Transverse colon (tissue), 4 donors: ENCODE measurements at places on chromosomes 11 and 22.

DNA sequence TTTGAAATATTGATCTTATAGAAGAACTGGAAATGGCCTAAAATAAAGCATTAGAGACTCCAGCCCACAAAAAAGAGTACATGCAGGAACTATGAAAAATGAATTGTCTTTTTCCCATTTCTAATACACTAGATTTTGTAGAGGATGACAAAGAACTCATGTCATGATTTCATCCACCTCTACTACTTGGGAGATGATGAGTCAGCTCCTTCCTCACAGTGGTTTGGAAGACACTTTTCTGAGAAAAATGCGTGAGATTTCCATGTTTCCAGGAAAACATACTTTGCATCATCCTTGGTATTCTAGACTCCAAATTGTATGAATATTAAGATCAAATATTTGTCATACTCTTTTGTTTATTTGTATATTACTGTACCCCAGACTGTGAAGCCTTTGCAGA, 500.5 kb downstream of the FAM181B start:
- H3K27me3 ChIP-seq, result no peaks in the 10 kb centered on the region
- no peaks in the 10 kb centered on the region for H3K36me3 ChIP-seq
- DNase-seq, result no peak
- no peak overlapping the region for H3K27ac ChIP-seq

DNA sequence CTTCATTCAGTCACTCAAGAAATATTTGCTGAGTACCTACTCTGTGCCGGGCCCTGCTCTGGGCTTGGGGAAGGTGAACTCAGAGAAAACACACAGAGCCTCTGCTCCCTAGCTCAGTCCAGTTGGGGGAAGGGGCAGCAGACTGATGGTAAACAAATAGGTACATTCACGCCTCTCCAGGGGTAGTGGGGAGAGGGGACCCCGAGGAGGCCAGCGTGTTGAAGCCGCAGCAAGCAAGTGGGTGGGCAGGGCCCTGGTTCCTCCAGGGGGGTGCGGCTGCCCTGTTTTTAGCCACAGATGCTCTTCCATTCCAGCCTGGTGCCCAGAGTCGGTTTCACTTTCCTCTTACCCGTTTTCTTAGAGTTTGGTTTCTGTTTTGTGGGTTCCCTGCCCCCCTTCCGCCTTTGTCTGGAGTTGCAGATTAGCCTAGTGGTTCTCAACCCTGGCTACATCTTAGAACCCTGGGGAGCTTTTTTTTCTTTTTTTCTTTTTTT, 8.7 kb downstream of the DRAP1 start:
- H3K27ac ChIP-seq, result peak overlapping the region; percentile 44
- peaks cover 3% of the 10 kb centered on the region for H3K4me1 ChIP-seq
- no peak overlapping the region for H3K4me3 ChIP-seq
- H3K27me3 ChIP-seq, result peaks cover 3% of the 10 kb centered on the region
- no peaks in the 10 kb centered on the region for H3K36me3 ChIP-seq

DNA sequence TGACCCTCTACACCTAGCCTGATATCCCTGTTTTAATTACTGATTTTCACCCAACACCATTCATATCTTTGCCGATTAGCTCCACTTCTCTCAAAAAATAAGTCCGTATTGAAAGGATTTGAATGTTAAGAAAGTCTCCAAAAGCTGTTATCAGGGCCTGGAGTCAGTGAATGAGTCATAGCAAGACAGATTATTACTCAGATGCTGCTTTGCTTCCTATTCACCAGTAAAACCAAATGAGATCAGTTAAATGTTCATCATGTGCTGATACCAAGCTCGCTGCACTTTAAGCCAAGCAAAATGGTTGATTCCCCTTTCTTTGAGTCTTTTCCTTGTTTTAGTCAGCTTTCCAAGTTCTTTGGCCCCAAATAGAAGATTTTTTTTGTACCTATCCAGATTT, 228.4 kb downstream of the FAT3 start:
- no peaks in the 10 kb centered on the region for H3K27me3 ChIP-seq
- no peaks in the 10 kb centered on the region for H3K36me3 ChIP-seq
- DNase-seq, result no peak
- no peaks in the 10 kb centered on the region for H3K4me1 ChIP-seq
- H3K27ac ChIP-seq, result no peak overlapping the region

GRCh38 chr11:42576318-42576717, 735.5 kb upstream of the API5 start:
- H3K4me1 ChIP-seq, result no peaks in the 10 kb centered on the region
- H3K4me3 ChIP-seq, result no peak overlapping the region
- no peak for DNase-seq
- no peaks in the 10 kb centered on the region for H3K27me3 ChIP-seq
- H3K27ac ChIP-seq, result no peak overlapping the region
- H3K36me3 ChIP-seq, result no peaks in the 10 kb centered on the region

DNA sequence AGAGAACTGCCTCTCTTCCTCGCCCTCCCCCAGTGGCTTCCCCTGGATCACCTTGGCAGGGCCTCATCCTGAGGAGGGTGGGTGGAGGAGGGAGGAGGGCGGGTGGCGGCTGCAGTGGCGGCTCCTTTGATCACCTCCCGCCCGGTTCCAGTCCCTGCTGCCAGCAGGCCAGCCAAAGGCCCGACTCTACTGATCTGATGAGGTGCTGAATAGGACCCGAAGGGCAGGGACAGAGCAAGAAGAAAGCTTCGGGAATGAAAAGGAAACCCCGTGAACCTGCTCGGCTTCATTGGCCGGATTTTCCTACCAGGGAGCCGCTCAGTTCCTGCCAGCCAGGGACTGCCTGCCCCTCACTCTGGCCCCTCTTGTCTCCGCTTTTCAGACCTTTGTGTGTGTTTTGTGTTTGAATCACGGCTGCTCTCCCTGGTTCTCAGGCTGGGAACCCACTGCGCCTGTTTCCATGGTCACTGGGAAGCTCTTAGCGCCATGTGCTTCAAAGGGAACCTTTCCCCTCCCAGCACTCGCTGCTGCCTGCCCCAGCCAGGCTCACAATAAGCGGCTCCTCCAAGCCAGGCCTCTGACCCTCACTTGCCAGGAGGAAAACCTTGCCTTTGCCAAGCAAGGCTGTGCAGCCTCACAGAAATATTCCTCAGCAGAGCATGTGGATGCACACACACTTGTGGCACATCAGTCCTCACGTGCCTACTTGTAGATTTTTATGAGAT, 56.8 kb downstream of the C22orf31 start:
- peak overlapping the region; percentile 63 for H3K27ac ChIP-seq
- H3K4me3 ChIP-seq, result no peak overlapping the region
- H3K27me3 ChIP-seq, result no peaks in the 10 kb centered on the region

- no peak overlapping the region for H3K4me3 ChIP-seq
- no peak overlapping the region for H3K27ac ChIP-seq
- no peaks in the 10 kb centered on the region for H3K36me3 ChIP-seq
- no peaks in the 10 kb centered on the region for H3K4me1 ChIP-seq
- DNase-seq, result no peak
These were observed 265.7 kb downstream of the BRD1 start for GRCh38 chr22:49561976-49562375.

- H3K4me1 ChIP-seq, result no peaks in the 10 kb centered on the region
- H3K27ac ChIP-seq, result no peak overlapping the region
- no peak overlapping the region for H3K4me3 ChIP-seq
These were observed 123.4 kb upstream of the CSNK2A3 start for GRCh38 chr11:11476499-11476898.

DNA sequence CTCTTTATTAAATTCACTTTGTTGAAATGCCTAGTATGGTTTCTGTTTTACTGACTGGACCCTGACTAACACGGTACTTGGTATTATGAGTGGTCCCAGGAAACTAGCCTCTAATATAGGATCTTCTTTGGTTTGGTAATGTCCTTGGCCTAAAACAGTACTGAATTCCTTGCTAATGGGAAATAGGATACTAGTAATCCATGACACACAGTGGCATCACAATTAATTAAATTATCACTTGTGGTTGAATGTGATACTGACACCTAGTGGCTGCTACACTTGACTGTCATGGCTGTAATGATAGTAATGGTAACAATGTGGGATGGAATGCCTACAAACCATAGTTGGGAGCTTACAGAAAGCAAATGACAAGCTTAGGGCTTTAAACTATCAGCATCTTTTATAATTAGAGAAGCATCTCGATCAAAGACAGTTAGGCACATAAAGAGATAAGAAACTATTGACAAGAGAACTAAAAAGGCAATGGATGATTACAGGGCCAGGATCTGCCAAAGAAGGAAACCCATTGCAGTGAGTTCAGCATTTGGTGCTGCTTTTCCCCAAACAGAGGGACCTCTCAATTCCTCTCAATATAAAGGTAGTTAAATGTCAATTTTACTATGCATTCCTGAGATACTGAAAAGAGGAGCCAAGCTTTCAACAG, 8.6 kb downstream of the DNHD1 start:
- no peak for DNase-seq
- H3K27ac ChIP-seq, result peak overlapping the region; percentile 36
- peaks cover 4% of the 10 kb centered on the region for H3K36me3 ChIP-seq
- no peaks in the 10 kb centered on the region for H3K27me3 ChIP-seq

DNA sequence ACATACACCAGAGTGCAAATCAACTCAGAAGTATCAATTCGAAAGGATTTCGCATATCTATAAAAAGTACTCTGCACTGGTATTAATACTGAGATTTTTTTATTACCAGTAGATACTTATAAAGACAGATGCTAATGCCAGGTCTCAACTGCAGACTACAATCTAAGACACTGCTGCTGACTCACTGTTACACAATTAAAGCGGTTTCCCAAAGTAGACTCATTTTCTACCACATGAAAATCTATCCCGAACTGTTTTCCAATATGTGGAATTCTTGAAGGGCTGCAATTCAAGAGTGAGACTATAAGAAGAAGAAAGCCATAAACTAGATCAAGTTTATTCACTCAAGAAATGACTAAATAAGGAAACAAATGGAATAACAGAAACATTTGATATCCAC, 57.2 kb upstream of the ARHGAP32 start:
- no peaks in the 10 kb centered on the region for H3K36me3 ChIP-seq
- no peak overlapping the region for H3K27ac ChIP-seq
- no peak for DNase-seq
- no peak overlapping the region for H3K4me3 ChIP-seq
- no peaks in the 10 kb centered on the region for H3K27me3 ChIP-seq

DNA sequence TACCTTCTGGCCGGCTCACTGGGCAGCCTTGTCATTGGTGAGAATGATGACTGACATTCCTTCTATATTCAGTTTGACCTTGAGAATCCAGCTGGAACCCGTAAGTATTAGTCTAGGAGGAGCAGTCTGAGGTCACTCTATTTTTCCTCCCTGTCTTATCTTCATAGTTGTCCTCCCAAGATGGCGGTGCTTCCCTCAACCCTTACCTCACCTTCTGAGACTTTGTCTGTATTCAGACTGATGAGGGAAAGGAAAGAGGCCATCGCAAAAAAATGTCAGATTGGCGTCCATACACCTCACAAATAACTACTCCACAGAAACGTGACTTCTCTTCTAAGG, 6.0 kb downstream of the KREMEN1 start:
- no peak overlapping the region for H3K4me3 ChIP-seq
- H3K27me3 ChIP-seq, result no peaks in the 10 kb centered on the region
- H3K27ac ChIP-seq, result peak overlapping the region; percentile 42
